ENCODE measurements at places on chromosomes 3 and 15.
A peak's percentile ranks its signal among the peaks of the same experiment; 100 is the strongest.

- DNase-seq: no peak
Measured at GRCh38 chr3:183873914-183874313, 10.8 kb downstream of the PARL start.

DNA sequence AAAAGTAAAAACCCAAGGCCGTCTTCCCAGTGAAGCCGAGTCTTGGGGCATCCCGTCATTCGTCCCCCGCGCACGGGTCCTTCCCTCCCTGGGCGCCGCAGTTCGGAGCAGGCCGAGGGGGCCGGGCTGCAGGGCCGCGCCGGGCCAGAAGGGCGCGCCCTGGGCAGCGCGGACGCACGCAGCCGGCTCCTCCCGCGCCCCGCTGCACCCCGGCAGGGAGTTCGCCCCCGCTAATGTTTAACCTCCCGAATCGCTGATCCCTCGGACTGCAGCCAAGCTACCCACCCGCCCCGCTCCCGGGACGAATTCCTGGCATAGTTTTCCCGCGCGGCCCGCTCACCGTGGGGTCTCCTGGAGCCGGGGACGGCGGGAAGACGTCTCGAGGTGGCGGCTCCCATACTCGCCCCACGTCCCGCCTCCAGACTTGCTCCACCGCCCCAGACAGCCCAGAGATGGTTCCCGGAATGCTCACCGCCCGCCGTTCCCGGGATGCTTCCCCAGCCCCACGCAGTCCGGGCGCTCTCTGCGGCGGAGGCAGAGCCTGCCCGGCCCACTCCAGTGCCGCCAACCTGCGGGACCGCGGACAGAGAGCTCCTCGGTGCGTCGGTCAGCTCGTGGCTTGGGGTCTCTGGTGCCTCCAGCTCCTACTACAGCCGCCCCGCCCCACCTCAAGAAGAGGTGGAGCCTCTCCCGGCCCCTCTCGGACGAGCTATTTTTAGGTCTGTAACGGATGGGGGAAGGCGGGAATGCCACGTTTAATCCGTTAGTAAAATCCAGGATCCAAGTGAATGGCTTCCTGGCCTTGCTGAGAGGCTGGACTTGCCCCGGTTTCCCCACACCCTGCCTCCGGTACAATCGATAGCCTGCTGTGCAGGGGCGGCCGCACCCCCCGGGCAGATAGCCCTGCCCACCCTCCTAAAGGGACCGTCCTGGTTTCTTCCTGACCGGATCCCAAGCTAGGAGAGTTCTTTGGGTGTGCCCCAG, at the start of gene DZIP1L:
DZIP1L (minus strand) TSS at position 621 of the 984 bp plus-strand sequence. CDS start 11,637 bp downstream, outside the sequence.
- peak; percentile 42 for DNase-seq

GRCh38 chr3:38563070-38563885, 67.1 kb downstream of the EXOG start:
- no peak for DNase-seq

DNA sequence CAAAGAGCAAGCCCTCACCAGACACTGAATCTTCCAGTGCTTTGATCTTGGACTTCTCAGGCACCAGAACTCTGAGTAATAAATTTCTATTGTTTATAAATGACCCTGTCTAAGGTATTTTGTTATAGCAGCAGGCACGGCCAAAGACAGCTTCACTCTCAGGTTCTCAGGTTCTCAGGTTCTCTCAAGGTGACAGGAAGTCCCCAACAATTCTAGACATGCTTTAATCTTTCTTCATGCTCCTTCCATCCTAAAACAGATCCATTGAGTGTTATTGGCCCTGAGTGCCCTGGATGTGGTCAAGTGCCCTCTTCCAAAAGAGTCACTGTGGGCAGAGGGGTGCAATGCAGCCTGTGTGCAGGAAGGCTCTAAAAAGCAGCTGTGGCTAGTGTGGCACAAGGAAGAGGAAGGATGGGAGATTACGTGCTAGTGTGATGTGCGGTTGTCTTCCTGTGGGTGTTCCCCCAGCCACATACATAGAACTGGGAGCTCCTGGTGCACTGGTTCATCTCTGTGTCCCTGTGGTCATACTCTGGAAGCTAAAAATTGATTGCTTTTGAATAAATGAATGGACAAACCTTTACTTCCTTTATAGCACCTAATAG, 11.0 kb upstream of the RAB7A start:
- DNase-seq: no peak

All from GM04504 (cell line).